ENCODE measurements at places on chromosomes 7 and 10.

DNA sequence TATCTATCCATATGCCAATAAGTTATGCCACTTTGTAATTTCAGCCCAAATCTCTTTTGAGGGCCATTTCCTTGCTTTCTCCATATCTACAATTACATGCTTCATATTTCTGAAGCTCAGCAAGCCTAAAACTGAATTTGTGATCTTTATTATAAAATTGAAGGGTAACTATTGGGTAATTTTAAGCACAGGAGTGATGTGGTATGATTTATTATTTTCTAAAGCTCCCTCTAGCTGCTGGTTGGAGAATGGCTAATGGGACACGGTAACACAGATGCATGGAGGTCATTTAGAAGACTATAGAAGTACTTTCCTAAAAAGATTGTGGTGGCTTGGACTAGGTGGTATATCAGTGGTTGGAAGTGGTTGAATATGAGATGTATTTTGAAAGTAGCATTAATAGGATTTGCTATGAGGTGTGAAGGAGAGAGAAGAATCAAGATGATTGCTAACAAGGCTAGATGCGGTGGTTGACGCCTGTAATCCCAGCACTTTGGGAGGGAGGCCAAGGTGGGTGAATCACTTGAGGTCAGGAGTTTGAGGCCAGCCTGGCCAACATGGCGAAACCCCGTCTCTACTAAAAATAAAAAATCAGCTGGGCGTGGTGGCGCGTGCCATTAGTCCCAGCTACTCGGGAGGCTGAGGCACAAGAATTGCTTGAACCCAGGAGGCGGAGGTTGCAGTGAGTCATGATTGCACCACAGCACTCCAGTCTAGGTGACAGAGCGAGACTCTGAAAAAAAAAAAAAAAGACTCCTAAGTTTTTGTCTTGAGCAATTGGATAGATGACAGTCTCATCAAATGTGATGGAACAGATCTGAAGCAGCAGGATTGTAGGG, 13.9 kb downstream of the KLHDC10 start:
- DNase-seq = no peak

- DNase-seq = no peak
Measured at GRCh38 chr7:108454674-108455550, 1.3 kb downstream of the NRCAM start.

DNA sequence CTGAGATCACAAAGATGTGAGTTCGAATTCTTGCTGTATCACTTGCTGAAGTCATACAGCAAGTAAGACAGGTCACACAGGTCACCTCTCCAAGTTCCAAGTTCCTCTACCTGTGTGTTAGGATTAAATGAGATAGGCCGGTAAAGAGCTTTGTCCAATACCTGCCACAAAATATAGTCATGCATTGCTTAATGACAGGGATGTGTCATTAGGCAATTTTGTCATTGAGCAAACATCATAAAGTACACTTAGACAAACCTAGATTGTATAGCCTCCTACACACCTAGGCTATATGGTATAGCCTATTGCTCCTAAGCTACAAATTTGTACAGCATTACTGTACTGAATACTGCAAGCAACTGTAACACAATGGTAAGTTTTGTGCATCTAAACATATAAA, 469.4 kb downstream of the KCNMA1 start:
- no peak for DNase-seq

GRCh38 chr10:71381611-71382010, 15.1 kb upstream of the CDH23 start:
- no peak for DNase-seq

DNA sequence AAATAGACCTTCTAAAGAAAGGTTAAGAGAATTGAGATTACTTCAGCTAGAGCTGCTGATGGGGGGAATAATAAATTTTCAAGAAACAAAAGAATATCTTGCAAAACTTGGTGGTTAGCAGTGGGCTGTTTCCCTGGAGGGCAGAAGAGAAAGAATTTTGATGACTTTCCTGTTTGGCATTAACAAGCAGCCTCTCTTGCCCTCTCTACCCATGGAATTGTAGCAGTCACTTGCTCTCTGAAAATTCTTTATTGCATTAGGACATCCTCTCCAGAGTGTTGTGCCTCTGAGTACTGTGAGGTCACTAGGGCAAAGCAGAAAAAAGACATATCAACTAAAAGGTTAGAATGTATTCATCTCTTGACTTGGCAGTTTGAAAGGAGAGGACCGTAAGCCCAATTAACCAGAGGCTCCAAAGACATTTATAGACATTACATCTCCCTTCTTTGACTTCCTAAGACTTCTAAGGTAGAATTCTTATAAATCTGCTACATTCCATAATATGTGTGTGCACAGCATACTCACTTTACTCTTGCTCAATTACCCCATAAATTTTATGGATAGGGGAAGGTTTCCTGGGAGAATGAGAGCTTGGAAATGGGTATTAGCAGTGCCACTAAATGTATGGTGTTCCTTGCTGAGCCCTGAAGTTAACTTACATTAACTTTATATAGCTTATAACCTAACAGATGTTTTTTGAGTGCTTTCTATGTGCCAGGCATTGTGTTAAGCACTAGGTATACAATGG, 215.3 kb downstream of the KIF20B start:
- DNase-seq = no peak

GRCh38 chr10:18178854-18179483, 38.7 kb downstream of the CACNB2 start:
- DNase-seq = peak; percentile 24

All from hypothalamus (tissue), 51 donors.